CD4-positive, alpha-beta T cell treated with Interleukin-17A for 1 hour (primary cell): ENCODE measurements at places on chromosomes 1 and 21.

DNA sequence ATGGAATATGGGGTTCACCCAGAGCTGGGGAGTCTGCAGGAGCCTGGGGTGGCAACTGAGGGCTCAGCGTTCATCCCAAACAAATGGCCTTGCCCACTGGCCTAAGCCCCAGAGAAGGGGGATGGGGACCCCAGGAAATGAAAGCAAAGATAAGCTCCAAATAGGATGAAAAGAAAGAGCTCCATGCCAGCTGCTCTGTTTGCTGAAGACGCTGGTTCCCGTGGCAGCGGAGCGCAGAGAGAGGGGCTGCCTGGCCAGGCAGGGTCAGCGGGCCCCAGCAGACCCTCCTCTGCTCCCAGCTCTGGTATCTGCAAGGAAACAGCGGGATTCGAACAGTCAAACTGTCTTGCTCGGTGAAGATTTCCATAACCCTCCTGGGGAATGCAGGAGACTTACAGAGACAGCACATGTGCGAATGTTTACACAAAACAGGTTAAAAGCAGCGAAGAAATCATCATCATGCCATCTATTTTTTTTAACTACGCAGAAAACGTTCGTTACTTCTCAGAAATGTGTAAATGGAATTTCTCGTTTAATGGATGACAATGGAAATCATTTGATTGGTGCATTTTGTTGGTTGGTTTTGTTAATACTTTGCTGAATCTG lies 94.4 kb downstream of the PDE9A start:
- no peak for DNase-seq

GRCh38 chr1:14724246-14724645 lies 125.8 kb downstream of the KAZN start:
- no peak for DNase-seq

DNA sequence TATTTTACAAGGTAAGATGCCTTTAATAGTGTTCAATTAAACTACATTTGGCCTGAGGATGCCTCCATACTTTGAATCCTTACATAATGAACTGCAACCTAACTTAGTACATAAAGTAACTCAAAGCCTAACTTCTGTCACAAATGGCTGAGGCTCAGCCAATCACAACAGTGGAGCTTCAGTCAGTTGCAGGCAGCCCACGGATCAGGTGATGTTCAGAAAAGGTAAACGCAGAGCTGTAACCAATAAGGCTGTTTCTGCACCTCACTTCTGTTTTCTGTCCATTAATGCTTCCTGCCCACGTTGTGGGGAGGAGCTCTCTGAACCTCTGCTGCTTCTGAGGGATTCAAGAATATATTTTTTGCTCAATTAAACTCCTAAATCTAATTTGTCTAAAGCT lies 94.8 kb upstream of the KIAA0040 start:
- DNase-seq = peak; percentile 20

DNA sequence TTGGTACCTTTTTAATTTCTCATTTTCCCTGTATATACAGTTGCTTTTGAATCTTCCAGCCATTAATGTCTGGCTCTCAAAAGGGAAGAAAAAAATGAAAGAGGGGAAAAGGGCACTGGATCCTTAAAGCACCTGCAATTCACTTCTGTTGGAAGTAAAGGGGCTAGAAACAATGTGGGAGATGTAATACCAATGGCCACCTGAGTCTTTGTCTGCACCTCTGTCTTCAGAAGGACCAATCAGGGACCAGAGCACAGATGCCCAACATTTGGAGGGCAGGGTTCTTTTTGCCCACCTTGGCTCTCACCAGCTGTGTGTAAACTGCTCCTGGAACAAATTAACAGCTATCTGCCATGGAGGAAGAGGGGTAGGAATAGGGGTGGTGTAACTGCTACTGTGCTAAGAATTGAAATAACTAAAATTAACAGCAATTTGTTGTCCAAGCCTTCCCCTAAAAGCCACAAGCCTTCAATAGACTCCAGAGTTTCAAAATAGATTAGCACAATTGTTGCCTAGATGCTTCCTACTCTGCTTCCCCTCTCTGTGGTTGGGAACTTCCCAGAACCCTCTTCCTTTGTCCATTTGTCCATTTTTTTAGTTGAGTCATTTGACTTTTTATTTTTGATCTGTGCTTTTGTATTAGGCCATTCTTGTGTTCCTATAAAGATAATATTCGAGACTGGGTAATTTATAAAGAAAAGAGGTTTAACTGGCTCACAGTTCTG lies 11.5 kb upstream of the LRRC8B start:
- DNase-seq = no peak

- DNase-seq = no peak
These were observed 107.6 kb downstream of the PLXNA2 start for GRCh38 chr1:208136459-208137182.

DNA sequence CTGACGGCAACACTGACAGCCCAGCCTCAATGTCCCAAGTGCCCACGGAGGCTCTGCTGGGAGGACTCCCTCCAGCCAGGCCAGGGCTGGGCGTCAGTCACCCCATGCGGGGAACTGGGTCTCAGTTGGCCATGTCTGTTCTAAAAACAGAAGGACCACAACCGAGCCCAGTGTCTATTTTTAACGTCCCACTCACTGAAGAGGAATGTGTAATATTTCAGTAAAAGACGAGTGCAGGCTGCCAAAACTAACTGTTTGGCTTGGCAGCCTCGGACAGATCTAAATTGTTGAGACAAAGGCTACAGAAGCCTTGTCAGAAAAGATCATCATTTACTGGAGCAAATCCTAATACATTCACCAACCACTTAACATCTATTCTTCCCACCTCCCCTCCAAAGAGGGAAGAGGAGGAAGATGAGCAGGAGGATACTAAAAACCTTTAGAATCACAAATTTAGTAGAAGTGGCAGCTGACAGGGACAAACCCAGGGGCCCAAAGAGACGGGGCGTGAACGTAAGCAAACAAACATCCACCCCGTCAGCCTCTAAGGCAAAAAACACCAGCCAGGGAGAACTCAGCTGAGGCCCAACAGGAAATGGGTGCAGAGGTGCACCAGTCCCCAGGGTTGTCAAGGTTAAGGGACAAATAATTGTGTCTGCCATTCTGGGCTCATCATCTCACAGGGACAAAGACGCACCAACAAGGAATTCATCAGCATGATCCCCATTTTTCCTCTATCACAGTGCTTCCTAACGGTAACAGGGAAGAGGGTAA lies 18.7 kb downstream of the C1orf198 start:
- DNase-seq = no peak

DNA sequence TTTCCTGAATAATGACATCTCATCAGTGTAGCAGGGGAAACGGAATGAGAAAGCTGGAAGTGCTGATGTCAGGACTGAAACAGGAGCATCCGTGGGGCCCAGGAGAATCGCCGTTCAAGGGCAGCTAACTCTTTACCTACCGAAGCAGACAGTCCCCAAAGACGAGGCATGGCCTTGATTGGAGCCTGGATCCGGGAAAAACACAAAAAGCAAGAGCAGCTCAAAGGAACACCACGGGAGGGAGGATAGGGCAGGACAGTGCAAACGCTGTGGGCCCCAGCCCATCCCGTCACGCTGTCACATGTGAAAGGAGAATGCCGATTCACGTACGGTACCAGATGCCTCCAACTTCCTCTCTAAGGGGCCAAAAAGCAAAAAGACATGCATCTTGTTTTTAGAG lies 34.9 kb downstream of the WNT9A start:
- no peak for DNase-seq

DNA sequence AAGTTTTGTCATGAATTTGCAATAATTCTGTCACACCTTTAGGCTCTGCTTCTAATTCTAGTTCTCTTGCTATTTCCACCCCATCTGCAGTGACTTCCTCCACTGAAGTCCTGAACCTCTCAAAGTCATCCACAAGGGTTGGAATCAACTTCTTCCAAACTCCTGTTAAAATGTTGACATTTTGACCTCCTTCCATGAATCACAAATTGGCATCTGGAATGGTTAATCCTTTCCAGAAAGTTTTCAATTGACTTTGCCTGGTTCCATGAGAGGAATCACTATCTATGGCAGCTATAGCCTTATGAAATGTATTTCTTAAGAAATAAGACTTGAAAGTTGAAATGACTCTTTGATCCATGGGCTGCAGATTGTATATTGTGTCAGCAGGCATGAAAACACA lies 19.7 kb upstream of the SFT2D2 start:
- no peak for DNase-seq

DNA sequence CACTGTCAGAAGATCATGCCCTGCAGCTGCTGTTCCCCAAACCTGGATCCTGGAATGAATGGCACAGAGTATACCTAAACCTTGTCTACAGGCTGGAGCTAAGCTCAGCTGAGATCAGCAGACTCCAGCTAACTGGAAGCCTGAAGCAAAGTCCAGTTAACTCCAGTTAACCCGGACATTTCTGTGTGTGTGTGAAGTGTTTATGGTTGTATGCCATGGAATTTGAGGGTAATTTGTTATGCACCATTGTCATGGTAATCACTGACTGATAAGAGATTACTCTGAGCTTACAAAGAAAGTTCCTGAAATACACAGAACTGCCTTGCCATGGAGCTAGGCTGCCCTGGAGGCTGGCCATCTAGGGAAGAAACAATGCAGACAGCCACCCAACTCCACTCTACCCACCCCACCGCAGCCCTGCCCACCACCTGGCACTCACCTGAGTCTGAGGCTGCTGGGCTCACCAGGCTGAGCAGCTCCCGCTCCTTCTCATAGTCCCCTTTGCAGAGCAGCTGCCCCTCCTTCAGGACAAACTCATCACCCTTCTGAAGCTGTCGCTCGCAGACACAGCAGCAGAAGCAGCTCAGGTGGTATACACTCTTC lies 107.4 kb downstream of the LMX1A start:
- no peak for DNase-seq

DNA sequence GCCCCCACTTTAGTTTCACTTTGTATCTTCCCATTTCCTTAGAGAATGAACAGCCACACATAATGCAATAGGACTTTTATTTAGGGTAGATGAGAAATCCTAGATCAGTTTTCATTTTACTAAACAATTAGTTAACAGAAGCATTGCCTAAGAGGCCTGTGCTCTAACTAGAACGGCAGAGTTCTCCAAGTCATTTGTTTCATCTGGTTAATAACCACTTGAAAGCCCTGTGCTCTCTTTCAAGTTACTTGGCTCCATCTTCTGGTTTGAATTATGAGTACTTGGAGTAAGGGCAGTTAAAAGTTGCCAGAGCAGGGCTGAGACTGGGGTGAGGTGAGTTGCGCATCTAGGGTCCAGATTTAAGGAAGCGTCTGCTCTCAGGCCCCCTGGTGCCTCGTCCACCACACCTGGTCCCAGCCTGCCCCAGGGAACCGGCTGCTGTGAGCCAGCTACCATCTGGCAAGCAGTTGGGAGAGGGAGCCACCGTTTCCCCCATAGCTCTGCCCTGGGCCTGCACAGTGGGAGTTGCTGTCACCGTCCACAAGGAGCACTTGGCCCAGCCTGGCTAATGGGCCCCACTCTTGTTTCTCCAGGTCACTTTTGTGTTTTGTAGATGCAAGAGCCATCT lies 18.1 kb upstream of the SLC44A3 start:
- DNase-seq = peak; percentile 17

- no peak for DNase-seq
These were observed 52.4 kb downstream of the SLC37A1 start for GRCh38 chr21:42565886-42566523.

- DNase-seq = no peak
These were observed 571 bp downstream of the MARCKSL1 start for GRCh38 chr1:32335535-32335789.

DNA sequence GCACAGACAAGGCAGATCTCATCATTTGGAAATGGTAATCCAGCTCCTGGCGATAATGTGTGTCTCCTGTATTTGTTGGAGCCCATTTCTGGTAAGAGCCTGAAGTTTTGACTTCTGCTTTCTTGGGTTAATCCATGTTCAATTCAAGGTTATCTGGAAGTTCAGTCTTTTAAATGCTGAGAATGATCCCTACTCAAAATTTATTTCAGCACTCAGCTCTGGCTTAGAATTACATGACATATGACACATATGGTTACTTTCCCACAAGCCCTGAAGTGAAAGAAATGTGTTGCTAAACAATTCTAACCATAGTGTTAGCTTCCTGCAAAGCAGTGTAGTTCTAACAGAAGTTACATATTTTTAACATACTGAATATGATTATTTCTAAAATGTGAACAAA lies 2.7 kb downstream of the PTGFR start:
- no peak for DNase-seq

GRCh38 chr1:9385801-9386573 lies 93.3 kb downstream of the SPSB1 start:
- no peak for DNase-seq

- no peak for DNase-seq
These were observed 11.2 kb downstream of the CSDE1 start for GRCh38 chr1:114746450-114747121.

DNA sequence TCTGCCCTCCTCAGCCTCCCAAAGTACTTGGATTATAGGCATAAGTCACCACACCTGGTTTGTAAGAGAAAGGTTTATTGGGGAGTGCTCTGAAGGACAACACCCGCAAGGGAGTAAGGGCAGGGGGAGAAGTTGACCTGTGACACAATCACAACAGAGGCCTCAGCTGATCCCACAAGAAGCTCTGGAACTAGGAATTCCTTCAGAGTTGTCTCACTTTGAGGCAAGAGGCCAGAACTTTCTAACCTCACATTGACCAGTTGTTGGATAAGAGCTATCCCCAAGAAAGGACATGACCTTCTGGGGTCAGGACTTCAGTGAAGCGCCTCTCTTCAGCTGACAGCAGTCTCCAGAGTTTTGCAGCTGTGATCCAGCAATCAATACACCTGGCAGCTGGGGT lies 27.4 kb upstream of the RC3H1 start:
- DNase-seq = no peak

GRCh38 chr1:111488669-111489068 lies 14.8 kb downstream of the ADORA3 start:
- no peak for DNase-seq

DNA sequence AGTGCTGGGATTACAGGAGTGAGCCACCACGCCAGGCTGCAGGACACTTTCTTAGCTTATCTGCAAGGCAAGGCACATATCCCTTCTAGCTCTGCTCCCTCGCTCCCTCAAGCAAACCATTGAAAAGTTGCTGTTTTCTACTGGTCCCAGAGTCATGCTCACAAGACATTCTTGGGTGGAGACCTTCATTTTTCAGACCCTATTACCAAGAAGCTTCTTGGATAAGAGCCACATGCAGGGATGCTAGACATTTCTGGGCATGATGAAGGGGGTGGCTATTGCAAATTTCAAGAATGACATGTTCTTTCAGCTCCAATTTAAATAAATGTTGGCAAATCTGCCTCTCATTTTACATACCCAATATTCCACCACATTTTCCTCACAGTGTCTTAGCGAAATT lies 33.9 kb downstream of the CAPN9 start:
- DNase-seq = no peak

DNA sequence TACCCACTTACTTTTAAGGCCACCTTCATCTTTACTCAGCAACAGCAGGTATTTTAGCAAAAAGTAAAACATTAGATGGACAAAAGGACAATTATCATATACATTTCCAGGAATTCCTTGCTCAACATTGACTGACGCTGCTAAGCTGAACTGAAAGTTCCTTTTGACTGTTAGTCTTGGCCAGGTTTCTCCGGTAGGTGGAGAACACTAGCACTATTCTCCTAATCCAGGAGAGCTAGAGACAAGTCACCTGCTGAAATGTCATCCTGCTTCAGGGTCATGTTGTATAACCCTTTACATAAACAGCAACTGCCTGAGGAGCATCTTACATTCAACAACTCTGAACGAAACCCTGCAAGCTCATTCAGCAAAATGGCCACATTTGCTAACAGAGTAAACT lies 109.0 kb upstream of the ESRRG start:
- no peak for DNase-seq
